Muscle of leg (tissue), 16 donors: ENCODE measurements at places on chromosomes 5 and 9. TPM values are rescaled to one million over a fixed set of nuclear protein-coding genes. Genes with fewer than 3 reads are reported as not detected.

GRCh38 chr9:126337729-126338372 is 11.2 kb downstream of the MVB12B start:
- H3K27ac ChIP-seq, result no peak overlapping the region
- no peak overlapping the region for H3K4me3 ChIP-seq
- H3K36me3 ChIP-seq, result peaks cover 22% of the 10 kb centered on the region
- H3K27me3 ChIP-seq, result no peaks in the 10 kb centered on the region
- DNase-seq, result no peak
- H3K4me1 ChIP-seq, result peaks cover 32% of the 10 kb centered on the region

DNA sequence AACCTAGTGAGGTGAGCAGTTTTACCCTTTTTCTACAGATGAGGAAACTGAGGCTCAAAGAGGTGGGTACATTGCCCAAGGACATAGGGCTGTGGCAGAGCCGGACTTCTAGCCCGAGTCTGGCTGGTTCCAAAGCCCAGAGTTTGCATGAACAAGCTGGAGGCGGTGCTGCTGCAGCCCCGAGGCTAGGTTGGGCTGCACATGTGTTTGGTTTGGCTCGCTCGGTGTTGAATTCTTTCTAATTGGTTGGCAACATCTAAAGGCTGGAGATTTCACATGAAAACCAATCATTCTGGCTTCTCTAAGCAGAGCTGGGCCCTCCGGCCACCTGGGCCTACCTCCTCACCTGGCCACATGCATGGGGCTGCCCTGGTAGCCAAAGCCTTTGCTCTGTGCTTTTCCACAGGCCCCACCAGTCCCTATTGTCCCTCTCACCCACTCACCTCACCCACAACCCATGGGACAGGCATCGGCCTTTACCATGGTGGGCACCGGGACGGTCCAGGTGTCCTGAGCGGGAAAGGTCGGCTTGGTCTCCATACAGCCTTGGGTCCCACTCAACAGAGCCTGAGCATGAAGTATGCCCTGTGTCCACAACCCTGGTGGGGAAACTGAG is 262.3 kb downstream of the NSG2 start:
- H3K27me3 ChIP-seq, result peaks cover 21% of the 10 kb centered on the region
- no peak overlapping the region for H3K4me3 ChIP-seq
- H3K4me1 ChIP-seq, result peaks cover 13% of the 10 kb centered on the region
- no peaks in the 10 kb centered on the region for H3K36me3 ChIP-seq
- DNase-seq, result no peak

Gene IRF1
- total RNA-seq, result 3.7 TPM

DNA sequence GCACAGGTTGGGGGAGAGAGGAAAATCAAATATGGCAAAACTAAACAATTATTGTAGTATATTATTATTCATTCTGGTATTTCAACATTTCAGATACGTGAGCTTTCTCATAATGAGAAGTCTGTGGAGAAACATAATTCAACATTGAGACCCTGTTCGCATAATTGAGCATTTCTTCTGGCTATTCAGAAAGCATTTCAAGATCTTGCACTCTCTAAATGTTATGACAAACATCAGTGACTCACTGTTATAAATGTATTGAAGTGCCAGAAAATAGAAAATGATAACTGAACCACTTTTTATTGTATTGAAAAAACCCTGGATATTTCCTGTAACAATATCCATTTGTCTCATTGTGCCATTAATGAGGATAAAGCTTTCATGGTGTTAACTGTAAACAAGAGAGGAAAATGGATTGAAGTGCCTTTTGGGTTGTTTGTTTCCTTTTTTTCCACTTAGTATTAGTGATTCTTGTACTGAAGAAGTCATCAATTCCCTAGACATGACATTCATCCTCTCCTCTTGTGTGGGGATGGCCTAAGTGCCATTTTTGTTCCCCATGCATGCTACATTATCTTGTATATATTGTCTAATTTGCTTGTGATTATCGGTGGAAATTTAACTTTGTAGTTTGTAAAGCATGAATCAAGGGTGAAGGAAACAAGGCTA is 124.6 kb downstream of the CAMK4 start:
- no peak for DNase-seq
- no peak overlapping the region for H3K27ac ChIP-seq
- H3K4me3 ChIP-seq, result no peak overlapping the region
- H3K36me3 ChIP-seq, result no peaks in the 10 kb centered on the region
- H3K4me1 ChIP-seq, result no peaks in the 10 kb centered on the region

- H3K4me1 ChIP-seq, result peaks cover 71% of the 10 kb centered on the region
- peaks cover 29% of the 10 kb centered on the region for H3K27me3 ChIP-seq
- H3K27ac ChIP-seq, result peak overlapping the region; percentile 83
- H3K4me3 ChIP-seq, result no peak overlapping the region
- DNase-seq, result no peak
Measured at GRCh38 chr5:173323799-173324114, 4.5 kb downstream of the STC2 start.

DNA sequence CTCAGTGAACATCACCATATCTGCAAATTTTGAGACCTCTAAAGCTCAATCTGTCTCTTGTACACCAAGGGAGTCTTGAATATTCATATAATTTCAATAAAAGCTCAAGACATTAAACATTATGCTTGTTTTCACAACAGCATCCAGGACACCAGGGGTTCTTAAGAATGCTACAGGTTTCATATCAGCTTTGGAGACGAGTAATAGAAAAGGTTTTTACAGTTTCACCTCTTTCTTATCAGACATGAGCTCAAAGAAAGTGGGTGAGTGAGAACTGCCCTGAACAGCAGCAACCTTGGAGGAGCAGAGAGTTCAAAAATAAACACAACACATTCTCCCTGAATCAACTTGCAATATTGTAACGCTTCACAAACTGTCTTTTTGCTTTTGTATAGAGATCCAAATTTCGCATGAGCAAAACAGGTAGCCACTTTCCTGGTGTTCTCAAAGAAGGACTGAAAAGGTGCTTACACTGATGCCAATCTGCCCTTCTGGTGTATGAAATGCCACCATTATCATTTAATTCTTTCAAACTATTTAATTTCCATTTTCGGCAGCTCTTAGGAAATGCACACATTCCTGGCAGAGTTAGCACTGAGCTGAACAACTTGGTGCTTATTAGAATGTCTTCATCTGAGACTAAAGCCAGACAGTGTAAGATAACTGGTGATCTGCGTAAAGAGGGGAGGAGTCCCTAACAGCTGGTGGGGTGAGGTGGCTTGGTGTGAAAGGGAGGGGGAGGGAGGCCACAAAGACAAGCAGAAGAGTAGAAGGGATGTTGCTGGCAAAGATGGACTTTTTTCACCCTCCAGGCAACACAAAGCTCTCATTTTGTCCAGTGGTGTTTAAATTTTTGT is 535.3 kb downstream of the PDE4D start:
- H3K27ac ChIP-seq, result peak overlapping the region; percentile 69
- H3K27me3 ChIP-seq, result no peaks in the 10 kb centered on the region
- DNase-seq, result peak; percentile 62
- no peaks in the 10 kb centered on the region for H3K36me3 ChIP-seq

Gene CCDC192
- 0.18 TPM for total RNA-seq

Gene PHF24
- total RNA-seq, result 0.09 TPM

DNA sequence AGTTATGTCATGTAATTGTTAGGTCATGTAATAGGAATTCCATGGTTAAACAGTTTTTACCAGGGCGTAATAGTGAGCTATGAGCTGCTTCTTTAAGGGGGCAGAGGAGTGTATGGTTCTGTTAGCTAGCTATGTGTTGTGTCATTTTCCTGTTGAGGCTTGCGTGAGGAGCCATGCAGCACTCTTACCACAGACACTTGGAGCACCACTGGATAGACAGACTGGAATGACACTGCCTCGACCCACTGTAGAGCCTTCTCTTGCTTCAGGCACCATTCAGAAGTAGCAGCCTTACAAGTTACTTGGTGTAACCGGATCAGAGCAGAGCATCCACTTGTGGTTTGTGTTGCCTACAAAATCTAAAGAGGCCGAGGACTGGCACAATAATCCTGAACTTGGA is 28.3 kb upstream of the STOM start:
- H3K27me3 ChIP-seq, result no peaks in the 10 kb centered on the region
- DNase-seq, result no peak
- H3K27ac ChIP-seq, result no peak overlapping the region
- no peak overlapping the region for H3K4me3 ChIP-seq
- peaks cover 2% of the 10 kb centered on the region for H3K4me1 ChIP-seq
- H3K36me3 ChIP-seq, result no peaks in the 10 kb centered on the region

DNA sequence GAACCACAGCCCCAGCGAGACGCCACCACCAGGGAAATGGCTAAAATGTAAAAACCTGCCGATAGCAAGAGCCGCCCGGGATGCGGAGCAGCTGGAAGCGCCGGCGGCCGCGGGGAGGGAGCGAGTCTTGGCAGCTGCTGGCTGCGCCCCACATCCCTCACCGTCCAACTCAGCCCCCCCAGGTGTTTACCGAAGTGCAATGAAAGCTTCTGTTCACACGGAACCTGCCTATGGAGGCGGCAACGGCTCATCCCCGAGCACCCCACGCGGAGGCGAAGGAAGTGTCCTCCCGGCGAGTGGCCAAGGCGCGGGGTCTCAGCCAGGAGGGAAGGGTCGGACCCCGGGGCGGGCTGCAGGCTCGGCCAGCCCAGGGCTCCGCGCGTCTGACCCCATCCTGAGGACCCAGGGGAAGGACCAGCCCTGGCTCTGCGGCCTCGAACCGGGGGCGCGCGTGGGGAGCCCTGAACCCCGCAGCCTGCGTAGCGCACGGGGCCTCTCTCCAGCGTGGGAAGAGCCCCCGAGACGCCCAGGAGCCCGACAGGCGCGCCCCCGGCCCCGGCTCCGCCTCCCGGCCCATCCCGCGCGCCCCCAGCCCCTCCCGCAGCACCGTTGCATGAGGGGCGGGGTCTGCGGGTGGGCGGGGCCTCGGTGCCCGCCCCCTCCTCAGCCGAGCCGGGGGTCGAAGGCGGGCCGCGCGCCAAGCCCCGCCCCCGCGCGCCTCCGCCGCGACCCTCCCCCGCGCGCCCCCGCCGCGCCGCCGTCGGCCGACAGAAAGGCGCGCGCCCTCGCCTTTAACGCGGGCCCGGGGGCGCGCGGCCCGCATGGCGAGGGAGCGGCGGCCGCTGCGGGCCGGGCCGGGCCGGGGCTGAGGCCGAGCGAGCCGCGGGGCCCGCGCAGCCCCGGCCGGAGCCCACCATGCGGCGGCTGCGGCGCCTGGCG is at the start of gene DIPK1B:
TSS of gene DIPK1B (plus strand) at position 822 of the 939 bp plus-strand sequence. CDS start at position 916, 94 bp downstream.
- peak; percentile 67 for DNase-seq
- peaks cover 32% of the 10 kb centered on the region for H3K4me1 ChIP-seq
- peaks cover 3% of the 10 kb centered on the region for H3K27me3 ChIP-seq
- peaks cover 3% of the 10 kb centered on the region for H3K36me3 ChIP-seq
- peak within 1 kb of the TSS; percentile 42 for H3K4me3 ChIP-seq

DNA sequence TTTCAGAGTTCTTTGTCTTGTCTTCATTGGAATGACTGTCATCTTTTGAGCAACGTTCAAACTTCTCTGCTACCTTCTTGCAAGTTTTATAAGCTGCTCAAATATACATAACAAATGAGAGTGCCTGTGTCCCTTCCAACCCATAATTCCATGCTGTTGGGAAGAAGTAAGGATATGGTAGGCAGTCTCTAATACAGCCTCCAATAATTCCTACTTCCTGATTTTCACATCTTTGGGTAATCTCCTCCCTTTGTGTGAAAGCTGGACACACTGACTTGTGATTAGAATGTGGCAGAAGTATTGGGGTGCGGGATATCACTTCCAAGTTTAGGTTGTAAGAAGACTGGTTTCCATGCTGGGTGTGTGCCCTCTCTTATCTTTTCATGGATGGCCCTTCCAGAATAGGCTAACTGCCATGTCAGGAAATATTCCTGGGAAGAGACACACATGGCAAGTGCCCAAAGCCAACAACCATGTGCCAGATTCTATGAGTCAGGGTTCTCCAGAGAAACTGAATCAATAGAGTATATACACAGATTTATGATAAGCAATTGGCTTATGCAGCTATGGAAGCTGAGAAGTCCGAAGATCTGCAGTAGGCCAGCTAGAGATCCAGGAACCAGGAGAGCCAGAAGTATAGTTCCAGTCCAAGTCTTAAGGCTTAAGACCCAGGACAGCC is 531.3 kb downstream of the NTRK2 start:
- H3K36me3 ChIP-seq, result no peaks in the 10 kb centered on the region
- H3K4me1 ChIP-seq, result peaks cover 2% of the 10 kb centered on the region
- no peak overlapping the region for H3K4me3 ChIP-seq
- H3K27me3 ChIP-seq, result no peaks in the 10 kb centered on the region

Gene LMX1B
- total RNA-seq, result 1.0 TPM

Gene SOX30
- 0.09 TPM for total RNA-seq

DNA sequence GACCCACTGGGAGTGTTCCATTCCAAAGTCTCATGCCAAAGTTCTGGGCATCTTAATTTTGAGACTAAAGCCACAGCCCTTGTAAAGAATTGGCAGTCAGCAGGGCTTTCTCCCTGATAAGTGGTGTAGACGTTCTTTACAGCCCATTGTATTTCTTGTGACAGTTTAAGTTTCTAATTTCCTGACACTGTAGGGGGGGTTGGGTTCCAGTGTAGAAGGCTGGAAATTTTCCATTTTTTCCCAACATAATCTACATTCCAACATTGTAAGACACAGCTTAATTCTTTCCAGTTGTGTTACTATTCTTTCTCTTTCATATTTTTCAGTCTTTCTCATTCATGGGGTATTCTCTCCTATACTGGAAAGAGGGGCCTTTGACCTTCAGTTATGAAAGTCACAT is 121.1 kb downstream of the FBXL7 start:
- H3K4me3 ChIP-seq, result no peak overlapping the region
- H3K27ac ChIP-seq, result no peak overlapping the region
- peaks cover 2% of the 10 kb centered on the region for H3K4me1 ChIP-seq
- DNase-seq, result no peak
- no peaks in the 10 kb centered on the region for H3K27me3 ChIP-seq

Gene OR1J2
- total RNA-seq, result not detected

DNA sequence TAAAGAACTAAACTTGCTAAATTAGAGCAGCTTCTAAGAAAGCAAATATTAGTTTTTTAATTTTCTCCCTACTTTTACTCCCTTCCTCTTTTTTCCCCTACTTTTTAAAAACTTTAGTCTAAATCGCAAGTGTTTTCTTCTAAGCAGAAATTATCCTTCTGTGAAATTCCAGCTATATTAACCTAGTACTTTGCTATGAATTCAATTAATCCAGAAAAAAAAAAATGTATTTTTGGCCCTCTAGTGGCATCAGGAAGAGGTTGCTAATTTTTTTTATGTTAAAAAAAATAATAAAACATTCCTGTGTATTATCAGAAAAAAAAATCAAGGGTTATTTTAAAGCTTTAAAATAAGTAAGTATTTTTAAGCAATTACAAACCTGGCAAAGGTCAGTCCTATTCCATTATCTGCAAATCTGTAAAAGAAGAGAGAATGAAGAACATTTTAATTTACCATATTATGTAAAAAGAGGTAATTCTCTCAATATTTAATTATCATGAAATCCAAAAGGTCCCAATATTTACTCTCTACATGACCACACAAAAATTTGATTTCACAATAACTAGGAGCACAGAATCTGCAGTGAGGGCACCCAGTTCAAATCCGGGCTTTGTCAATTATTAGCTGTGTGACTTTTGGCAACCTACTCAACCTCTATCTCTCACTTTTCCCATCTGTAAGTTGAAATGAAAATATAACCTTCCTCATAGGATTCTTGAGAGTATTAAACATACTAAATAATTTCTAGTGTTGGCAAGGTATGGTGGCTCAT is 52.0 kb downstream of the CEMIP2 start:
- H3K4me3 ChIP-seq, result no peak overlapping the region
- H3K36me3 ChIP-seq, result peaks cover 12% of the 10 kb centered on the region
- H3K4me1 ChIP-seq, result no peaks in the 10 kb centered on the region
